Adrenal gland (tissue), 19 donors: ENCODE measurements at places on chromosomes 3 and 15. TPM values are rescaled to one million over a fixed set of nuclear protein-coding genes. Genes with fewer than 3 reads are reported as not detected.

DNA sequence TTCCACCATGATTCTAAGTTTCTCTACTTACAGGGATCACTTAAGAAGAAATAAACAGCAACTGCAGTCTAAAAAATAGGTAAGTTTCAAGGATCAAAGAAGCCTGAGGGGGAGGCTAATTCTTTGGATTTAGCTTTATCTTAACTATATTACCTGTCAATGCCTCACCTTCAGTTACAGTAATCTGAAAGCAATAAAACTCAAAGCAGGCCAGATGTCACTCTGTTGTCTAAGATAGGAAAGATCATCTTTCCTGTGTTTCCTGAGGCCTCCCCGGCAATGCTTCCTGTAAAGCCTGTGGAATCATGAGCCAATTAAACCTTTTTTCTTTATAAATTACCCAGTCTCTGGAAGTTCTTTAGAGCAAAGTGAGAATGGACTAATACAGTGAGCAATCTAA, 60.2 kb downstream of the NPTN start:
- DNase-seq = no peak
- no peak overlapping the region for H3K27ac ChIP-seq
- no peaks in the 10 kb centered on the region for H3K36me3 ChIP-seq
- no peaks in the 10 kb centered on the region for H3K27me3 ChIP-seq
- H3K4me1 ChIP-seq = peaks cover 14% of the 10 kb centered on the region

DNA sequence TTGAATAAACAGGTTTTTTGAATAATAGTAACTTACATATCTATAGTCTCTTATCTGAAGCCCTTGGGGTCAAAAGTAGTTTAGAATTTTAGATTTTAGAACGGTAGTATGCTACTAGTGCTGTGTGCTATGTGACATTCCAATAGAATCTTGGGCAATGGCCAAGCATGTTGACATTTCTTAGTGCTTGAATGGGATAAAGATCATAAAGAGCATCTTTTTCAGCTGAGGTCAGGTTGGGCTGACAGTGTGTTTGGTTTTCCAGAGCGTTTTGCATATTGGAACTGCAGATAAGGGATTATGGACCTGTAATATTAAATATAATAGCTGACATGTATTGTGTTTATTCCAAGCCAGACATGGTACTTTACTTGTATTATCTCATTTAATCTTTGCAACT, 32.1 kb downstream of the CNTN4 start:
- H3K36me3 ChIP-seq = no peaks in the 10 kb centered on the region
- H3K4me3 ChIP-seq = no peak overlapping the region
- H3K27me3 ChIP-seq = no peaks in the 10 kb centered on the region

DNA sequence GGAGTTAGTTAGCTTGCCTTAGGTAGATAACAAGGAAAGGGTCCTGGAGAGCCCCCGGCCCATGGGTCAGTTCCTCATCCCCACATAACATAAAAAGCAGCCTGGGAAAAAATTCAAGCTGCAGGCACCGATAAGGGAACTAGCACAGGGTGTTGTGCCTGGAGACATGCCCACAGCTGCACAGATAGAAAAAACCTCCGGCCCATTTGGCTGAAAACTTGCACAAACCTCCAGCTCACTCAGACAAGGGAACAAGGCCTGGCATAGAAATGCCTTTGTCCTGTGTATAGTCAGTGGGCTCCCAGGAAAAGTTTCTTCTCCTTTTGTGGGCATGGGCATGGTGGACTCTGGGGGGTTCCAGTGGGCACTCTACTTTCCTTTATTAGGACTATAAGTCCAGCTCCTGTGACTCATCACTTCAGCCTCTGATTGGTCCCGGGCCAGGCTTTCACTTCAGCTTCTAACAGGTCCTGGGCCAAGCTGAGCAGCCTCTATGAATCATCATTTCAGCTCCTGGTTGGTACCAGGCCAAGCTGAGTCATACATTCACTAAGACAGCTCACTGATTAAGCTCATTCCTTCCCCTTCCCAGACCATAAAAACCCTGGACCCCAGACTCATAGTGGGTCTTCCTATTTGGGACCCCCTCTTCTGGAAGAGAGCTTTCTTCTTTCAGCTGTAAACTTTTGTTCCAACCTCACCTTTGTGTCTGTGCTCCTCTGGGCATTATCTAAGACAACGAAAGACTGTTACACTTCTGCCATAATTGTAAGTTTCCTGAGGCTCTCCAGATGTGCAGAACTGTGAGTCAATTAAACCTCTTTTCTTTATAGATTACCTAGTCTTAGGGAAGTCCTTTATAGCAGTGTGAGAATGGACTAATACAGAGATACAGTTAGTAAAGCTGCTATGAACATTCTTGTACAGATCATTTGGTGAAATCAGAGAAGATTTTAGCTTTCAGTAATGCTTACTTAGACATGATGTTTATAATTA, 348.0 kb upstream of the DPPA4 start:
- no peaks in the 10 kb centered on the region for H3K4me1 ChIP-seq
- DNase-seq = peak; percentile 97
- no peak overlapping the region for H3K27ac ChIP-seq
- no peaks in the 10 kb centered on the region for H3K36me3 ChIP-seq
- no peaks in the 10 kb centered on the region for H3K27me3 ChIP-seq
- no peak overlapping the region for H3K4me3 ChIP-seq

DNA sequence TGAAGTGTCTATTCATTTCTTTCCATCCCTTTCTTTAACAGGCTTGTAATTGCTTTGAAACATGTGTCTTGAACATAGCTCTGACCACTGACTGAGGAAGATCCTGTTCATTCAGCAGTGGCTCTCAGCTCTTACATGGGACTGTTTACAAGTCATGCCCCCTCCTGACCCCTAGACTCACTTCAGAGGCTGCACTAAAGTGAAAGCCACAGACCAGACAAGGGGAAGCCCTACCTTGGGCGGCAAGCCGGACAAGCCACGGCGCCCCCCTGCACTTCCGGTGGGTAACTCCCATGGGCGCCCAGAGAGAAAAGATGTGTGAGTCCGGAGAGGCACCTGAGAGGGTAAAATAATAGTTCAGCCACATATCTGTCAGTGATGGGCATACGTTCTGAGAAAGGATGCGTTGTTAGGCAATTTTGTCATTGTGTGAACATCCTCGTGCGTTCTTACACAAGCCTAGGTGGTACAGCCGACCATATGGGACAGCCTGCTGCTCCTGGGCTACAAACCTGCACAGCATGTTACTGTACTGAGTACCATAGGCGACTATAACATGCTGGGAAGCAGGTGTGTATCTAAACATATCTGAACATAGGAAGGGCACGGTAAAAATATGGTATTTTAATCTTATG, 116.2 kb downstream of the CHSY1 start:
- H3K27ac ChIP-seq = no peak overlapping the region
- no peaks in the 10 kb centered on the region for H3K4me1 ChIP-seq
- H3K36me3 ChIP-seq = no peaks in the 10 kb centered on the region
- H3K27me3 ChIP-seq = no peaks in the 10 kb centered on the region

GRCh38 chr3:114447545-114447944, 153.7 kb downstream of the TIGIT start:
- H3K27me3 ChIP-seq = no peaks in the 10 kb centered on the region
- no peaks in the 10 kb centered on the region for H3K36me3 ChIP-seq
- no peak overlapping the region for H3K4me3 ChIP-seq
- H3K4me1 ChIP-seq = peaks cover 62% of the 10 kb centered on the region
- no peak overlapping the region for H3K27ac ChIP-seq
- no peak for DNase-seq

GRCh38 chr3:174444391-174444790, 414.7 kb upstream of the NAALADL2 start:
- H3K4me1 ChIP-seq = peaks cover 24% of the 10 kb centered on the region
- no peak for DNase-seq
- H3K27me3 ChIP-seq = no peaks in the 10 kb centered on the region
- no peak overlapping the region for H3K4me3 ChIP-seq
- no peak overlapping the region for H3K27ac ChIP-seq

DNA sequence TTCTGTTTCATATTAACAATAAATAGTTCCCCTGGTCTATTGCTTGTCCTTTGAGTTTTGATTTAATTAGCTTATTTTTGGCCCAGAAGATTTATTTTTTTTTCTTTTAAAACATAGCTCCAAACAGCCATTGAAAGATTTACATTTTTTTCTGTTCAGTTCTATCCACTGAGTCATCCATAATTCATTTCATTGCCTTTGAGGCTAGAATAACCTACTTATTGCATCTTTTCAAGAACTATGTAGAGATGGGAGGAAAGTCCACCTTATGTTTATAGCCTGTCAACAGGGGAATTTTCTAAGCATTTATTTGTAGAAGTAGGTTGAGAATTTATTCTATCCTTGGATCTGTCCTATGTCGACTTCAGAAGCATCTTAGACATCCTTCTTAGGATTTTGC, 53.4 kb upstream of the CHD2 start:
- H3K27ac ChIP-seq = no peak overlapping the region
- DNase-seq = no peak
- no peaks in the 10 kb centered on the region for H3K27me3 ChIP-seq
- H3K4me1 ChIP-seq = no peaks in the 10 kb centered on the region

DNA sequence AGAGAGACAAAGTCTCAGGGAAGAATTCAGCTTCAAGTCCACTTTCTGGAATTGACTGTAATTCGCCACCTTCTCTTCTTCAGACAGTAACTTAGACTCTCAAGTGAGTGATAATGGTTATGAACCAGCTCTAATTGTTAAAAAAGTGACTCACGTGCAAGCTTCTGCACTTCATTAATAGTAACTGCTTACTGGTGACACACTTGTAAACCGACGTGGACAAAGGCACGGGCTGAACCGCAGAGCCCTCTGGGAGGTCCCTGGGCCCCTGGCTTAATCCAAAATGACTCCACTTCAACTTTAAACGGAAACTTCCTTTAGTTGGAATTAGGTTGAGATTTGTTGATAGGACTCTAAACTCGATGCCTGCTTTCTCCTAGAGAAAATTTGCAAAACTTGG, 17.0 kb downstream of the MUC4 start:
- H3K27me3 ChIP-seq = no peaks in the 10 kb centered on the region
- no peak for DNase-seq
- no peak overlapping the region for H3K27ac ChIP-seq
- no peaks in the 10 kb centered on the region for H3K4me1 ChIP-seq
- no peak overlapping the region for H3K4me3 ChIP-seq

DNA sequence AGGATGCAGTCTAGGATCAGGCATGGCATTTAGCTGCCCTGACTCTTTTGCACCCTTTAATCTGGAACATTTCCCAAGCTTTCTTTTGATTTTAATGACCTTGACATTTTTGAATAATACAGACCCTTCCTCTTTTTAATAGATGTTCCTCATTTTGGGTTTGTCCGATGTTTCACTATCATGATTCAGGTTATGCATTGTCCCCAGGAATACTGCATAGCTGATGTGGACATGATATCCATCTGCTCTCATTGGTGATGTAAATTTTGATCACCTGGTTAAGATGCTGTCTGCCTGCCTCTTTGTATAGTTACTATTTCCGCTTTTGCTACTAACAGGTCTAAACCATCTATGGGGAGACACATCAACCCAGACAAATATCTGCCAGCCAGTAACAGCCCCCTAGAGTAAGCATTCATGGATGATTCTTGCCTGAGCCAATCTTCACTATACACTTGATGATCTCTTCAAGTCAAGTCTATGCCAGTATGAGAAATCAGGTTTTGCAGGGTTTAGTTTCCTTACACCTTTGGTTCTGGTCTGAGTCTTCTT, 50.6 kb upstream of the ULK4 start:
- H3K27me3 ChIP-seq = no peaks in the 10 kb centered on the region
- H3K27ac ChIP-seq = no peak overlapping the region
- no peak for DNase-seq
- peaks cover 9% of the 10 kb centered on the region for H3K4me1 ChIP-seq
- no peaks in the 10 kb centered on the region for H3K36me3 ChIP-seq

DNA sequence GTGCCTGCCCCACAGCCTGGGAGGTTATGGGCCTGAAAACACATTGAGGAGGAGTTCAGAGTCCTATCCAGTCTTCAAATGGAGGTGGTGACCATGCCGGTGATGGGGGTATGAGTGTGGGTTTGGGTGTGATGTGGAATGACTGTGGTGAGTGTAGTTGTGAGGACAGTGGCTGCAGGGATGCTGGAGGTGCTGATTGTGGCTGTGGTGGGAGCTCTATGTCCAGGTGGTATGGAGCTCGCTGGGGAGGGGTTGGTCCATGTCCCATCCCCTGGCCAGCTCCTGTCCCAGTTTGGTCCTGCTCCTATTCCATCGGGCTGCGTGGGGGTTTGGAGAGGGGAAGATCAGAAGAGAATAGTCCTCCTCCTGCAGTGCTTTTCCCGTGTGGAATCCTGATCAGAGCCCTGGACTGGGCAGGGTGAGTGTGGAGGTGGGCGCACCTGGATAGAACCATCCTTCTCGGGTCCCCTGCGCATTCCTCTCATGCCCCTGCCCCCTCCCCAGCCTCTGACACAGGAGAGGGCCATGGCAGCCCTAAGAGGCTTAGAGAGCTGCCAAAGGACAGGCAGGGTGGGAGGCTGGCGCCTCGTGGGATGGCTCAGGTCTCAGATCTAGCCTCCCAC, 23.0 kb upstream of the GOLGA6C start:
- H3K27me3 ChIP-seq = no peaks in the 10 kb centered on the region
- no peaks in the 10 kb centered on the region for H3K4me1 ChIP-seq
- no peak overlapping the region for H3K4me3 ChIP-seq
- no peak overlapping the region for H3K27ac ChIP-seq
- peak; percentile 6 for DNase-seq

GRCh38 chr3:123576122-123576521, 8.7 kb downstream of the HACD2 start:
- no peaks in the 10 kb centered on the region for H3K4me1 ChIP-seq
- DNase-seq = no peak
- H3K27me3 ChIP-seq = no peaks in the 10 kb centered on the region
- H3K36me3 ChIP-seq = peaks cover 18% of the 10 kb centered on the region
- H3K4me3 ChIP-seq = no peak overlapping the region
- H3K27ac ChIP-seq = no peak overlapping the region

DNA sequence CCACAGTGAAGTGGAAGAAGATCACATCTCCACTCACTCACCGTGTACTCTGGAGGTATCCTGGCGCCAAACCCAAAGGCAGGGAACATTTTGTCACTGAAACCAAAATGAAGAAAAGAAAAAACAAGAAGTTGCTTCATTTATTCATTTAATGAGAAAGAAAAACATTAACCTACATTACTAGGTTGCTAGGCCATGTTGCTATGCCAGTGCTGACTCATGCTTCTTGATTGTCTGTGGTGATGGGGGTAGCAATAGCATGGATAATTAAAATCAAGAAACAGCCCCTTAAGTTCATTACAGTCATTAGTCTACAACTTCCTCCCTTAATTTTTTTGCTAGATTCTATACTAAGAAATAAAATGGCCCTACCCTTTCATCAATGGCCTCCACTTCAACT, 52.7 kb upstream of the MRPL3 start:
- H3K36me3 ChIP-seq = no peaks in the 10 kb centered on the region
- no peaks in the 10 kb centered on the region for H3K27me3 ChIP-seq
- H3K4me3 ChIP-seq = no peak overlapping the region
- DNase-seq = no peak
- no peak overlapping the region for H3K27ac ChIP-seq

The SLC9C1 gene
- polyA plus RNA-seq = not detected

The SERPINI2 gene
- 0.10 TPM for polyA plus RNA-seq

The IVD gene
- 92.4 TPM for polyA plus RNA-seq

The VEPH1 gene
- polyA plus RNA-seq = 25.8 TPM

The BMF gene
- polyA plus RNA-seq = 9.3 TPM

The CFAP92 gene
- polyA plus RNA-seq = 0.48 TPM
